ENCODE measurements at places on chromosomes 6 and 20.

- no peak for DNase-seq
Measured at GRCh38 chr6:142087950-142088857, 44.5 kb upstream of the GJE1 start.

DNA sequence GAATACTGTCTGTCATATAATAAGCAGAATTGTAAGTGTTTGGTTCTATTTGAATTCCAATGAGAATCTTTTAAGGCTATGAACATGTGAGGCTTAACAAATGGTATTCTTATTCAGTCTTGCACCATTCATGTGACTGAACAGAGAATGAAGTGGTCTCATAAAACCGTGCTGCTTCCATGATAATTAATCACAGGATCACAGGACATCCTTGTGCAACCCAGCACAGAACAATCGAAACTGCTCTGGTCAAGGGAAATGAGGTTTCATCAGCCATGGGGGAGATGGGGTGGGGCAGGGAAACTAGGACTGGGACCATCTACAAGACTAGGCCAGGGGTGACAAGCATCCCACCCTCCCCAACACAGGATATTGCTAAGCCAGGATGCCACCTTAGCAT lies 6.0 kb downstream of the PPIL6 start:
- DNase-seq = no peak

DNA sequence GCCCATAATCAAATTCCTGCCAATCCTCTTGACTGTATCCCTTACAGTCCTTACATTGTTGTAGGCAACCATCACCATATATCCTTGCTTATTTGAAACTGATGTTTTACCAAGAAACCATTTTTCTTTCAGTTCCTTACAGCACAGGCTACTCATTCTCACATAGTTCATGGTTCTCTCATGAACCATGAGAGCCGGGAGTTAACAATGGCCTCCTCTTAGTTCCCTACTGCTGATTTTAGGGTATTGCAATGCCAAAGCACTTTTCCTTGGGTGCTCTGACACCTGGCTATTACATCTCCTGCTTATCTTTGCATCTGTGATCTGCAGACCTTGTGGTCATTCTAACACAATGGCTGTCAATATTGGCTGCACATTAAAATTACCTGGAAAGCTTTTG lies 133.4 kb downstream of the MYB start:
- DNase-seq = no peak

DNA sequence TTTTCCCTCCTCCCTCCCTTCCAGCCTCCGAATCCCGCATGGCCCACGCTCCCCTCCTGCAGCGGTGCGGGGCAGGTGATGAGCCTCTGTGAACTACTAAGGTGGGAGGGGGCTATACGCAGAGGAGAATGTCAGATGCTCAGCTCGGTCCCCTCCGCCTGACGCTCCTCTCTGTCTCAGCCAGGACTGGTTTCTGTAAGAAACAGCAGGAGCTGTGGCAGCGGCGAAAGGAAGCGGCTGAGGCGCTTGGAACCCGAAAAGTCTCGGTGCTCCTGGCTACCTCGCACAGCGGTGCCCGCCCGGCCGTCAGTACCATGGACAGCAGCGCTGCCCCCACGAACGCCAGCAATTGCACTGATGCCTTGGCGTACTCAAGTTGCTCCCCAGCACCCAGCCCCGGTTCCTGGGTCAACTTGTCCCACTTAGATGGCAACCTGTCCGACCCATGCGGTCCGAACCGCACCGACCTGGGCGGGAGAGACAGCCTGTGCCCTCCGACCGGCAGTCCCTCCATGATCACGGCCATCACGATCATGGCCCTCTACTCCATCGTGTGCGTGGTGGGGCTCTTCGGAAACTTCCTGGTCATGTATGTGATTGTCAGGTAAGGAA lies at the start of gene OPRM1:
TSS of gene OPRM1 (plus strand) at position 10 of the 612 bp plus-strand sequence. CDS start at position 315, 305 bp downstream.
- DNase-seq = peak; percentile 44

DNA sequence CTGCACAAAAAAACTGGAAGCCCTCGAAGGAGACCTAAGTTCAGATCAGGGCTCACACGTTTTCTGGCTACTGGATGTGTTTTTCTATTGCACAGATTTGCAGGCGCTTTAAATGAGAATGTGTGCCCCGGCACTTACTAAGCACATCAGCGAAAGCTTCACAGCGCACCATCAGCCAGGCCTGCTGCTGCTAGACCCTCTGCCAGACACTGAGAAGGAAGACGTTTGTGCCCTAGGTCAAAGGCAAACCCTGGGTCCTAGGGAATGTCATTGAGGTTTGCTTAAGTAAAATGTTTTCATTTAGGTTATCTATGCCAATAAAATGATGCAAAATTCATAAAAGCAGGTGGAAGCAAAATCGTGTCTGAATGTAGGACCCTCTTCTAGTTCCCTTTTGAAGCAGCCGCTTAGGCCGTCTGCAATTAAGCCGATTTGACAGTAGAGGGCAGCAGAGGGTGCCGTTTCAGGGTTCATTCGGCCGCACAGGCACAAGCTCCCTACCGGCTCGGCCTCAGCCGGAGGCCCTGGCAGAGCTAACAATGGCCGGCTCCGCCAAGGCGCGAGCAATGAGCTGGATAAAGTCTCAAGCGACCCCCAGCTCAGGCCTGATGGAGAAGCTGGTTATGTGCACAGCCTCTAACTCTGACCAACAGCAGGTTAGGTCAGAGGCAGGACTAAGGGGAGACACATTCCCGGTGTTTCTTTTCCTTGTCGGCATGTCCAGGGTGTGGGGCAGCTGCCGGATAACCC lies 107.2 kb upstream of the FOXA2 start:
- DNase-seq = peak; percentile 84

DNA sequence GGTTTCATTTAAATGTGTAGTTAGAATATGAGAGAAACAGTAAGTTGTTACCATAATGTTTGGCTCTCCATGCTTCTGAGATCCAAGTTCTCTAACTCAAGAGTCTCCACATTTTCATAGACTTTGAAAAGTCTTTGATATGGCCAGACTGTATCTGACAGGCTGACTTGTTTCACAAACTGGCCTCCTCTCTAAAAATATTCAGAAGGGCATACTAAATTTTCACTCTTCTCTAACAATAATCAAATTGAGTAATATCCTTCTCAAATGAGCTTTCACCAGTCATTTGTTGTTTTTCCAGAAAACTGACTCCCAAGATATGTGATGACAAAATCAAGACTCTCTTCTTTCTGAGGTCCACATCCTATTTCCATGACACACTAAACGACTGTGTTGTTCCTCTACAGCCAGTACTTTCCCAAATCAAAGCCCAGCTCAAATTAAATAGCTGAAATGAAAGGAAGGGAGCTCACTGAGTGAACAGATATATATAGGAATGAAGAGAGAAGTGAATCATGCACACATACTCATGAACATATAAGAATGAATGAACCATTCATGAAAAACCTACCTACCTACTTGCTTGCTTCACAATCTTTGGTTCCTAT lies 15.1 kb downstream of the HIVEP2 start:
- no peak for DNase-seq

All from Right ventricle myocardium superior (tissue), 1 donor.